ENCODE measurements at places on chromosomes 1 and 21.

GRCh38 chr1:76147917-76148316 lies 73.4 kb downstream of the ST6GALNAC3 start:
- no peak for DNase-seq

GRCh38 chr1:154406572-154406879 lies 1.4 kb downstream of the IL6R start:
- no peak for DNase-seq

- no peak for DNase-seq
Observed at GRCh38 chr1:87872189-87872588, 543.5 kb downstream of the LMO4 start.

DNA sequence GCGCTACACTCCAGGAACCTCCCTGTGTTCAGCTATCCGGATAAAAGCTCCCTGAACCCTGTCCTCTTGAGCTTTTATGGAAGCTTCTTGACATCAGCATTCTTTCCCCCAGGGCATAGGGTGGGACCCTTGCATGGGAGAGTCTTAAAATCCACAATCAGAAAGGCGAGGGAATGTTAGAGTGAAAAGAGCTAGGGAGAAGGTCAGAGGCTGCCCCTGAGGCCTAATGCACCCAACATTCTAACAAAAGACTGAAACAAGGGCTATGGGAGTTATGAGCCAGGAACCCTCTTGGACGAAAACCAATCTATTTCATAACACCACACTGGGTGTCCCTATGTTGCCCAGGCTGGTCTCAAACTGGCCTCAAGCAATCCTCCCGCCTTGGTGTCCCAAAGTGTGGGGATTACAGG lies 36.7 kb downstream of the NEK2 start:
- DNase-seq = no peak

DNA sequence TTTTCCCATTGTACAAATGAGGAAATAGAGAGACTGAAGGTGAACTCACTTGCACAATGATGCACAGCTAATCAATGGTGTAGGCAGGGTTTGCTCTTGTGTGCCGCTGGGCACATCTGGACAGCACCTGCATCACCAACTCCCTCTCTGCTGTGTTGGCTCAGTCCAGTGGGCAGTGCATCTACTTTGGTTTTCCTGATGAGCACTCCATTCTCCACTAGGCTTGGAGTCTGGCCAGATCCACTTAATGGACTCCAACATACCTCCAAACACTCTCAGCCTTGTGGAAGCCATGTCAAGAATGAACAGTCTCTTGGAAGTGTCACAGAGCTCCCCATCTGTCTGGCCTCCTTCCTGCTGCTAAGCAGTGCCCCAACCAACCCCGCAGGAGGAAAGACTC lies 152.2 kb downstream of the HIVEP3 start:
- DNase-seq = no peak

DNA sequence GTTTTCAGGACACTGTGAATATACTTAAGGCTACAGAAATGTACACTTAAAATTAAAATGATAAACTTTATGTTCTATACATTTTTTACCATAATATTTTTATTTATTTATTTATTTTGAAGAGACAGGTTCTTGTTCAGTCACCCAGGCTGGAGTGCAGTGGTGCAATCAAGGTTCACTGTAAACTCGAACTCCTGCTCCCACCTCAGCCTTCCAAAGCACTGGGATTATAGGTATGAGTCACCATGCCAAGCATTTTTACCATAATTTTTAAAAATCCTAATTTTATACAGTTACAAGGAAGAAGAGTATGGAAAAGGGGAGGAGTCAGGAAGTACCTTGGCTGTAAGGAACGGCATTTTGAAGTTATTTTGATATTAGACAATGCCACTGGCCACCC lies 23.6 kb upstream of the ANGPTL3 start:
- no peak for DNase-seq

DNA sequence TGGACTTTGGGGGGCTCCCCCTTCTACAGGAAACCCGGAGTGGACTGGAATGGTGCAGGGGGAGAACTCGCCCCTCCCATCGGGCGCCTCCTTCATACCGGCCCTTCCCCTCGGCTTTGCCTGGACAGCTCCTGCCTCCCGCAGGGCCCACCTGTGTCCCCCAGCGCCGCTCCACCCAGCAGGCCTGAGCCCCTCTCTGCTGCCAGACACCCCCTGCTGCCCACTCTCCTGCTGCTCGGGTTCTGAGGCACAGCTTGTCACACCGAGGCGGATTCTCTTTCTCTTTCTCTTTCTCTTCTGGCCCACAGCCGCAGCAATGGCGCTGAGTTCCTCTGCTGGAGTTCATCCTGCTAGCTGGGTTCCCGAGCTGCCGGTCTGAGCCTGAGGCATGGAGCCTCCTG lies at the start of gene TNFRSF14:
TSS of gene TNFRSF14 (plus strand) at position 95 of the 401 bp plus-strand sequence. CDS start at position 389, 294 bp downstream.
- peak; percentile 72 for DNase-seq

GRCh38 chr1:212559929-212560328 lies 48.6 kb upstream of the ATF3 start:
- DNase-seq = peak; percentile 11
